ENCODE measurements at places on chromosomes 7 and 10. TPM values are rescaled to one million over a fixed set of nuclear protein-coding genes. Genes with fewer than 3 reads are reported as not detected.
A peak's percentile ranks its signal among the peaks of the same experiment; 100 is the strongest.

DNA sequence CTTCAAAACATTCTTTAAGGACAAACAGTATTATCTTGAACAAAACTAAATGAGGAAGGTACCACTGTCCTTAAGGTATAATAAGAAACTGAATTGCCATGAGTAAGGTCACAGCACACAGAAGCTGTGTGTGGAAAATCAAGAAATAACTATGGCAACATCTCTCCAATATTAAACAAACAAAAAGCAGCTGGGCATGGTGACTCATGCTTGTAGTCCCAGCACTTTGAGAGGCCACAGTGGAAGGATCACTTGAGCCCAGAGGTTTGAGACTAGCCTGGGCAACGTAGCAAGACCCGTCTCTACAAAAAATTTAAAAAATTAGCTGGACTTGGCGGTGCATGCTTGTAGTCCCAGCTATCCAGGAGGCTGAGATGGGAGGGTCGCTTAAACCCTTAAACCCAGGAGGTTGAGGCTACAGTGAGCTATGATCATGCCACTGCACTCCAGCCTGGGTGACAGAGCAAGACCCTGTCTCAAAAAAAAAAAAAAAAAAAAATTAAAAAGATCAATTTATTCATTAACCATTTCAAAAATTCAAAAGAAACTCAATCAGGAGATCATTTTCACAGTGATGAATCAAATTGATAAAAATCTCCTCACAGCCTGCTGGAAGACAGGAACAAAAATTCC lies 195.4 kb downstream of the SKIDA1 start:
- peak; percentile 94 for DNase-seq

DNA sequence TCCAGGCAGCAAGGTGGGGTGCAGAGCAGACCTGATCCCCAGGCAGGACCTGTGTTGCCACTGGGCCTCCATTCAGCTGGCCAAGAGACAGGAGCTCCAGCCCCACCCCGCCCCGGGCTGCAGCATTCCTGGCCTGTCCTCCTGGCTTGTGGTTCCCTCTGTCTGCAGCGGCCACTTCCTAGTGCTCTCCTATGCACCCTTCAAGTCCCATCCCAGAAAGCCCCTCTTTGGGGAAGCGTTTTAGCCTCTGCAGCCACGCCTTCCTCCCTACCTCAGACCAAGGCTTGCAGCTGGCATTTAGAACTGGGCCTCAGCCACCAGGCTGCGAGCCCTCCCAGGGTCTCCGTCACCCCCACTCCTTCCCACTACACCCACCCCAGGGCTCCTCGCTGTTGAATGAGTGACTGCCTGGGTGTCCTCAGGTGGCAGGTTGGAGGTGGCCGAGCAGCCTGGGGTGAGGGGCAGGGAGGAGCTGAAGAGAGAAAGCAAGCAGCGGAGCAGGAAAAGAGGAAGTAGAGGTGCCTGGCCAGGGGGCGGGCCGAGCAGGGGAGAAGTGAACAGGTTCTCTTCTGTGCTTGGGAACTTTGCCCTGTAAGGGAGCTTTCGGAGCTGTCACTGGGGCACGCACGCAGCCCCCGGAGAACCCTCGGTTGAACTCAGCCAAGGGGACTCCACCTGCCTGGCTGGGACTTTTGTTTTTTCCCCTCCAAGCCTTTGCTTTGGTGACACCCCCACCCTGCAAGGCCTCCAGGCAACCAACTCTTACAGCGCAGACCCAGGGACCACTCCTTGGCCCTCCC lies 109.1 kb upstream of the TNRC18 start:
- DNase-seq = no peak

GRCh38 chr7:139940866-139941265 lies 111.8 kb downstream of the TBXAS1 start:
- no peak for DNase-seq

DNA sequence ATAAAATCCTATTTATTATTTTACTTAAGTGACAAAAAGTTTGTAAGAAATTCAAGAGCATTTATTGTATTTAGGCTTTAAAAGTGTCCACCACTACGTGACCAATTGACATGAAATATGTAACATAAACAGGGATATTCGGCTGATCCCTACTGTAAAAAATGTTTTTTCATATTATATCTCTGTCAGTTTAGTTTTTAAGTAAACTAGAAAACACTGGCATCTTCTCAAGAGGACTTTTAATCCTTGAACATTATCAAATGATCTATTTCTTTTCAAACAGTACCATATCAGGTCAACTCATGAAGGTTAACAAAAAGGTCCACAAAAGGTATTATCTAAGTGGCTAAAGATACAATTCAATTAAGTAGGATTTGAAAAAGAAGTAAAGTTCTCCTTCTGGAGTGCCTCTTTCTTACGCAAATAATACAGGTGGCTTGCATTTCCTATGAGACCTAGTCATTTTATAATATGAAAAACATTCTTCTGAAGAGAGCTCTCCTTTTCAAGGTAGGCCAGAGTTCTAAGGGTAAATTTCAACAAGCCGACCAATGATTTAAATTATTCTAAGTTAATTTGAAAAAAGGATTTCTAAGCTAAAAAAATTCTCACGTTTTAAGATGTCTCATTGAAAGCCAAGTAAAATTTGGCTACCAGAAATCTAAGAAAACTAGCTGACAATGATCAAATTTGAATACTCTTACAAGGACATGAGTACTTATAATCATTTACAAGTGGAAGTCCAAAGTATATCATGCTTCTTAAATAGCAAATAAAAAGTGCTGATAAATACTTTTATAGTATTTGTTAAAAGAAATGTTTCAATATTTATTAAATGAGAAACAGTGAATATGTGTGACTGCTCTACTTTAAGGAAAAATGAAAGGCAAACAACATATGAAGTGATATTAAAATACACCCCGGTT lies 133.5 kb downstream of the NRBF2 start:
- DNase-seq = no peak

The ZNF32 gene
- total RNA-seq = 28.7 TPM

DNA sequence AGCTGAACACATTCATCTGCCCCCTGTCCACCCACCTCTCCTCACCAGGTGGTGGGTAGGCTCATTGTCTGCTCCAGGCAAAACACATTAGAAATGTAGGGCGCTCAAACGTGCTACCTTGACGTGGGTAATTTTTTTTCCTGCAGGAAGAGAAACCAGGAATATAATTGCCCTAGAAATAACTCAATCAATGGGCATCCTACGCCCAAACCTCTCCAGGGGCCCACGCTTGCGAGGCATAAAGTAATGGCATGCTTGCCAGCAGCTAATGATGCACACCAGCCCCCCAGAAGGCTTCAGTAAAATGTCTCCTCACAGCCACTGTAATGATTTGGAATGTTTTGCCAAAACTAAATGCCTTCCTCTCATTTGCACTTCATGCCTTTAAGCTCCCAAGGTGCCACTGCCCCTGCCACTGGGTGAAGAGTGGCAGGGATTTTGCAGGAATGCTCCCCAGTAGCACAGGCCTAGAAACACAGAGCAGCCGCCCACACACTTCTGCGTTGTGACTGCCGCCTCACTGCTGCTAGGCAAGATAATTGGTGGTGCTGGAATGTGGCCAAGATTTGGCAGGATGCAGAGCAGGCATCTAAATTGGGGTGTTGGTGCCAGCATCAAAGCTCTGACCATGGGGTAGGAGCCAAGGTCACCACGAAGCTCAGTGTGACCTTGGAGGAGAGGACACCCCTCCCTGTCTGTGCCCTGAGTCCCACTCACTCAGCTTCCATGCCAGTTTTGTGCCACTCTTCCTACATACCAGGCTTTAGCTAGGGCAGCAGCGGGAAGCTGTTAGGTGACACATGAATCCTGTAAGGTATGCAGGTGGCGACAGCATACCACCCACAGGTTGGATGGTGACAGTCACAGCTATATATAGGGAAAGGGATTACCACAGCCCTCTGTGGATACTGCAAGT lies 48.7 kb upstream of the PPP1R3C start:
- DNase-seq = peak; percentile 26

DNA sequence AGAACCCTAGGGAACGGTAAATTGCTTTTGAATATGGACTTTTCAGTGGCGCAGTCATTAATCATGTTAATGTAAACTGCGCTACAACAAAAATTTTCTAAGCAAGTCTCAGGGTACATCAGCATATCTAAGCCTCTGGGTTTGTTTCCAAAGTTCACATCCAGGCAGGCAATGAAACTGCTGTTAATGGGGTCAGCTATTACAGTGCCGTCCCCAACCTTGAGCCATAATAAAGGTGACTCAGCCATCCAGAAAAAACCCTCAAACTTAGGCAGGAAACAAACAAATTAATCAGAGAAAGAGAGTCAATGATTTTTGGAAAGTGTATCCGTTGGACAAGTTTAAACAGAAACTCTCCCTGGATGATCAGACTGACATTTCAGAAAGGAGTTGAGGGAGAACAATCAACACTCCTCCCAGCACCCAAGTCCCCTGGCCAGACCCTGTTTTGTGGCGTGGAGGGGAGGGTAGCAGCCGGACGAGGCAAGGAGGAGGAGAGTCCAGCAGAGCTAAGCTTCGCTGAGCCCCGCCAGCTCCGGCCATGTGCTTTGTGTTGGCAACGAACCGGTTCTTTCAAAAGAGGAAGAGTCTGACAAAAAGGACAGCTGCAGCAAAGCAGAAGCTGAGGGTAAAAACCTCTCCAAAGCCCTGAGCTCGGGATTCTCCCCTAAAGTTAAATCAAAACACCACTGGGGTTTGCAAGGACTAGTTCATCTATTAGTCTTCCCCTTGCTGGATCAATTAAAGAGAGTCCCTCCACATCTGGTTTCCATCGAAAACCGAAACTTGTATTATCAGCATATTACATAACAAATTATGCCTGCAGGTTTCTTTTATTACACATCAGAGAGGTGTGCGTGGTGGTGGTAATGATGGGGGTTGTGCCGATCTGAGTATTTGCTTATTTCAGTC lies 3.6 kb downstream of the FAM53B start:
- DNase-seq = peak; percentile 81

DNA sequence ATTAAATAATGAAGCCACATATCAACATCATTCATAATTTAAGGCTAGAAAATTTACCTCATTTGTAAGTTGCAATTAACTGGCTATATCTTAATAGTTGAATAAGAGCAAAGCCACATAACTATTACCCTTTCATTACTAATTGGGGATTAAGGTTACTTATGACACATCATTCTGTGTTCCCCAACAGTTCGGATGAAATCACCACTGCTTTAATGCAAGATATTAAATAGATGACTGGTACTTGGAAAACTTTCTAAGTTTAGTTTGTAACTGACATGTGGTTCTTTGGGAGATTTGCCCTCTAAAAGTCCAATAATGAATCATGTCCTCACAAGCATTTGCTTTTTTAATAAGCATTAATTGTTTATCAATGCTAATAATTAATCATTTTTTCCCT lies 109.1 kb downstream of the MTERF1 start:
- no peak for DNase-seq

DNA sequence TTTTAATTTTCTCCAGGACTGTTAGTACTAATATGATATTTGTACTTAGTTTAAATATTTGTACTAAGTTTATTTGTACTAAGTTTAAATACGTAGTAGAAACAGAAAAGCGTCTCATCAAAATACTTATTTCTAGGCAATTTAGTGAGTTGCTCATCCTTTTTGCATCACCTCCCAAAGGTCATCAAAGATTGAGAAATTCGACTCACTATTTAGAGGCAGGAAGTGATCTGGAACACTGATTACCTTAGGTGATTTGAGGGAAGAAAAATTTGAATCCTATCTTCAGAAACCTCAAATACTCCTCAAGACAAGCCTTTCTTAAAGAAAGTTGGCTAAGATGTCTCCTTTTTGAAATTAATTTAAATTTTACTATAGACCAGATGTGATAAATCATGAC lies 14.5 kb downstream of the WNT16 start:
- peak; percentile 67 for DNase-seq

DNA sequence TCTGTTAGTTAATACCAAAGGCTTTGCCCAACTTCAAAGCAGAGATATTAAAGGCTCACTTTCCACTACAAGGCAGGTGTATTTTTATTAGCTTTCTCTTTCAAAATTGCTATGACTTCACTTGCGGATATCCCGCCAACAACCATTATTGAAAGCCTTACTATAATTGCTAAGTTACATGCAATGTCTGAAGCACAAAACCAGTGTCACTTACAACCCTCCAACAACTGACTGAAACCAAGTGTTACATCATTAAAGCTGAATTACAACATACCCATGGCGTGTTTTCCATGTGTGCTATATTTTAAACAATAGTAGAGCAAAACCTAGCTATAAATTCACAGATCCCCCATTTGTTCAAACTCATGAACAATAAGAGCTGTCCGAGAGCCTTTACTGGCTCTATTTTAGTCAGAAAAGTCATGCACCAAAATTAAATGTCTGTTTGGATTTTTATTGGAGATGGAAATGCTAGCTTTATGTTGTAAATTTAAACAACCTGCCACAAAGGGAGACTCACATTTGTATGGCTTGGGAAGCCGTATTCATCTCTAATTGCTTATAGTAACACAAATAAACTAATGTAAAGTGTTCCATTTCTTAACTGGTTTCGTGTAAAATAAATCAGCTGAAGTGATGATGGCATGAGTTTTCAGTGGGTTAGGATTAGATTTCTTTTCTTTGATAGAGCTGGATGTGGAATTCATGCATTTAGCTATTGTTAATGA lies 227.1 kb downstream of the AGMO start:
- DNase-seq = no peak

DNA sequence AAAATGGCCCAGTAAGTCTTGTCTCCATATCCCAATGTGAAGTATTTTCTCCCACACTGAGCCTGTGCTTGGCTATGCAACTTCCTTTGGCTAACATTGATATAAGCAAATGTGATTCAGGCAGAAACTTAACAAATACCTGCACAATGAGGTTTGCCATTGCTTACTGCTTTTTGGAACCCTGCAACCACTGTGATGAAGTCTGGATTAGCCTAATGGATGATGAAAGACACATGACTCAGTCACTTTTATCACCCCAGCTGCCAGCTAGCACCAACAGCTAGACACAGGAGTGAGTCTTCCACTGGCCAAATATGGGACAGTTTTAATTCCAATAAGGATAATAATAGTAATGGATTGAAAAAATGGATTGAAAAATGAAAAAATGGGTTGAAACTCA lies 854.5 kb downstream of the GRM8 start:
- no peak for DNase-seq

GRCh38 chr10:298033-298432 lies 162.8 kb downstream of the ZMYND11 start:
- no peak for DNase-seq

The C10orf105 gene
- not detected for total RNA-seq

DNA sequence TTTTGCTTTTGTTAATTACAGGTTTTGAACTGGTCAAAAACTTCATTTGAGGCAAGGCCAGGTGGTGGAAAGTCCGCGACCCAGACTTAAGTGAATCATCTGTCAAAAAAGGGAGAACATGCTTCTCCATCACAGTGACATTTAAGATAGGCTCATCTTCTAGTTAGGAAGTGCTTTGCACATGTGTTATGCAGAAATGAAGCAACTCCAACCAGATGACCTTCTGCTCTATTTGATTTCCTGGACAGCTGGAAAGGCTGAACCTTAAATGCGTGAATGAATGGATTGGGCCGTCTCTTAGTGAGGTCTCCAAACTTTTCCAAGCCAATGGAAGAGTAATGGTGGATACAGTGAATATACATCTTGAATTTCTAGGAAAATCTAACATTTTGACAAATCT lies 101.6 kb upstream of the FAM13C start:
- DNase-seq = no peak

GRCh38 chr7:87220026-87220733 lies 648 bp upstream of the TMEM243 start:
- DNase-seq = peak; percentile 57

Measured in renal cortical epithelial cell (primary cell).